ENCODE measurements at places on chromosomes 12 and 14. TPM values are rescaled to one million over a fixed set of nuclear protein-coding genes. Genes with fewer than 3 reads are reported as not detected.

The MANSC1 gene
- 0.27 TPM for total RNA-seq

The ART4 gene
- not detected for total RNA-seq

The TEX52 gene
- 0.35 TPM for total RNA-seq

DNA sequence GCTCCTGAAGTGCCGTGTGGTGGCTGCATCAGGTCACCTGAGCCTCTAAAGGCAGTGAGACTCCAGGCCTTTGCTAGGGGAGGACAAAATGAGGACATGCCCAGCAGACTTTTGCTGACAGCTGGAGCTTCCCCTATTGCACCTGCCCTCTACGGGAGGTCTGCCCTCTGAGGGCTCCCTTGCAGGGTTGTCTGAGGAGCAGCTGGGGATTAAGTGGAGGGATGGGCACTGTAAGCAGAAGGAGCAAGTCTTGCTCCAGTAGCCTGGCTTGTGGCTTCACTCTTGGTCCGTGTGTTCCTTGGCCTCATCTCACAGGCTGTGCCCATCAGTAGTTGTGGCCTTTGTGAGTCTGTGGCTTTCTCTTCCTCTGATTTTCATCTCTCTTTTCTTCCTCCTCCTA lies 66.9 kb upstream of the NRXN3 start:
- no peaks in the 10 kb centered on the region for H3K36me3 ChIP-seq
- peaks cover 5% of the 10 kb centered on the region for H3K27me3 ChIP-seq
- H3K4me1 ChIP-seq = no peaks in the 10 kb centered on the region
- no peak overlapping the region for H3K4me3 ChIP-seq
- H3K27ac ChIP-seq = no peak overlapping the region
- no peak for DNase-seq

DNA sequence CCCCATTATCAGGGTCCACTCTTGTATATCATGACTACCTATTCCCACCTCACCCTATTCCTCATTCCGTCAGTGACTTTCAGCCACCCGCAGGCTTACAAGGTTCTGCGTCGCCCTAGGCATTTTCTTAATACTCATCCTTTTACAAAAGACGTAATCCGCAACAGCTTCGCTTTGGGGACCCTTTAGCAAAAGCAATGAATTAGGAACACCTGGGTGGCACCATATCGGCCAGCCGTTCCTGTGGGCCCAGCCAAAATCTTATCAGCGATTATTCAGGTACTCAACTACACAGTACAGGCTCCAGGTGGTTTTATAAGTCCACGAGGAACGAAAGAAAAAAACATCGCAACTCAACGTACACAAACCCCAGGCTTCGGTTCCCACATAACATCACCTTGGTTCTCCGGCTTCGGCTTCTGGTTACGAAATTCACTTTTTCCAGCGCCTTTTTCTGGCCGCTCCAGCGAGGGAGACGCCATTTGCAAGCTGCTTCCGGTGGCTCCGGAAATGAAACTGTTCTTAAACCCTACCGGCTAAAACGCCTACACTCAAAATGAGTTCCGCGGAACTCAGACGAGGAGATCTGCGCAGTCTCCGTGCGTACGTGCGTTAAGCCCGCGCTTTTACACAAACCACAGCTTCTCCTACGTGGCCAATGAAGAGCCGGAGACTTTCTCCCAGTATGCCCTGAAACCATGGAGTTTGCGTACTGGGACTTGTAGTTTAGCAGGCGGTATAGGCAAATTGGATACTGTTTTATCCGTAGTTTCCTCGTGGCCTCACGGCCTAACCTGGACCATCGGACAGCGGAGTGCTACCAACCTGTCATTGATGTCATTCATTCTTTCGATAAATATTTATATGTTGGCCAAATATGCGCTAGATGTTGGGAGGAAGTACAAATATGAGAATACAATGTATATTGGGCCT lies at the start of gene KRR1:
Gene KRR1 (minus strand): TSS at position 494 of the 933 bp plus-strand sequence. CDS start 12 bp downstream, at position 482.
- peak; percentile 95 for DNase-seq
- peak within 1 kb of the TSS; percentile 98 for H3K27ac ChIP-seq
- no peaks in the 10 kb centered on the region for H3K27me3 ChIP-seq
- H3K4me1 ChIP-seq = peaks cover 33% of the 10 kb centered on the region
- H3K36me3 ChIP-seq = peaks cover 19% of the 10 kb centered on the region

DNA sequence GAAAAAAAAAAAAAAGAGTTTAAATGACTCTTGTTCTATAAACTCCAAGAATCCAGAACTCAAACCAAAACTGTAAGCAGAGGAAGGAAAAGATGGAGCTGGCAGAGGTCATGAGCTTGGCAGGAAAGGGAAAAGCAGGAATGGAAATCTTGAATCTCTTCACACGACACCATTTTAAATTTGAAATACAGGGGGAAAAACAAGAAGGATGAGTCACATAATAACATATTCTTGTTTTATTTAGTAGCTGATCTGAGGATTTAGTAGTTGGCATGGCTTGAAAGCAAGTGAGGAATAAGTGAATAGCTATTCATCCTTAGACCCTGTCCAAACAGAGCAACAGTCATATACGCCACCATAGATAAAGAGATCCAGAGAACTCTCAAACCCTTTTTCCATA lies 35.0 kb downstream of the EPS8 start:
- H3K4me3 ChIP-seq = no peak overlapping the region
- no peak overlapping the region for H3K27ac ChIP-seq
- H3K36me3 ChIP-seq = no peaks in the 10 kb centered on the region
- H3K4me1 ChIP-seq = no peaks in the 10 kb centered on the region
- peaks cover 11% of the 10 kb centered on the region for H3K27me3 ChIP-seq

GRCh38 chr12:92552412-92553108 lies 150.2 kb upstream of the PLEKHG7 start:
- no peak overlapping the region for H3K27ac ChIP-seq
- no peaks in the 10 kb centered on the region for H3K27me3 ChIP-seq
- H3K4me1 ChIP-seq = peaks cover 33% of the 10 kb centered on the region
- no peak overlapping the region for H3K4me3 ChIP-seq
- peaks cover 21% of the 10 kb centered on the region for H3K36me3 ChIP-seq

DNA sequence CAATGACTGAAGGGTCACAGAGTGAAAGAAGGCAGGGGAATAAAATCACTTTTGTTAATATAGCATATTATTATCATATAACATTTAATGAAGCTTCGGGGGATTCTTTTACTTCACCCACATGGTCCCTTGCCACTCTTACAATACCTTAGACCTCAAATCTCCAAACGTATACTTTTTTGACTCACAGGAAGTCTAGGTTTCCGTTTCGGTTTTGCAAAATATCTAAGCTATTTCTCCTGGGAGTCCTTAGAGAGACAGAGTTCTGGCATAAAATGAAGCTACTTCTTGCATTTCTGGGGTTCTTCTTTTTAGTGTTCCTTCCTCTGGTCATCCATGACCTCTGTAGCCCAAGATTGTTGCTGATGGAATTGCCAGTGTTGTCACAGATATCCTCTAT lies 590.5 kb upstream of the ATP2B1 start:
- peak overlapping the region; percentile 67 for H3K4me3 ChIP-seq
- H3K27ac ChIP-seq = peak overlapping the region; percentile 79
- peaks cover 18% of the 10 kb centered on the region for H3K4me1 ChIP-seq
- no peaks in the 10 kb centered on the region for H3K36me3 ChIP-seq
- H3K27me3 ChIP-seq = peaks cover 13% of the 10 kb centered on the region
- peak; percentile 16 for DNase-seq

DNA sequence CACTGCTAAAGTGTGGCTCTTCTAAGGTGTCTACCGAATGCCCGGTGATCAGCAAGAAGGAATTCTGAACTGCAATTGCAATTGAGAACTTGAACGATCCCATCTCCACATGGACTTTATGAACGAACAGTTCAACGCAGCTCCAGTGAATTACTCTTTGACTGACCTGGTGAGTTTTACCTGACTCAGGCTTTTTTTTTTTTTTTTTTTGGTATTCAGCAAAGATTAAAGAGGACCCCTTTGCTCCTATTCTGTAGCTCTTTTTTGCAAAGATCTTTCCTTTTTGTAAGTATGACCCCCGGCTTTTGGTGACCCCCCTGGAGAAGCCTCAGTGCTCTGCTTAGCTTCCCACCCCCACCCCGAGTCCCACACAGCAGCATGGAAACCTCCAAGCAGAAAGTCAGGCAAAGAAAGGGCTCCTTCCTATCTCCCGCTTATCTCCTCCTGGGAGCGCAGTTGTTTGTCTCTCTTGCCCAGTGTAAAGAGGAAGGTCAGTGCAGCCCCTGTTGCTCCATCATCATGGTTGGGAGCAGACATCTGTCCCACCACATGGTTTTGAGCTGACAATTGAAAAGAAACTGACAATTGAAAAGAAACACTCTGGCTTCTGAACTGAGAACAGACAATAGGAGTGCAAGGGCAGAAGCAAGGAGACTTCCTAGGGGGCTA lies 72.1 kb upstream of the DIO3 start:
- H3K36me3 ChIP-seq = no peaks in the 10 kb centered on the region
- H3K27me3 ChIP-seq = peaks cover 20% of the 10 kb centered on the region
- H3K27ac ChIP-seq = no peak overlapping the region
- no peaks in the 10 kb centered on the region for H3K4me1 ChIP-seq

DNA sequence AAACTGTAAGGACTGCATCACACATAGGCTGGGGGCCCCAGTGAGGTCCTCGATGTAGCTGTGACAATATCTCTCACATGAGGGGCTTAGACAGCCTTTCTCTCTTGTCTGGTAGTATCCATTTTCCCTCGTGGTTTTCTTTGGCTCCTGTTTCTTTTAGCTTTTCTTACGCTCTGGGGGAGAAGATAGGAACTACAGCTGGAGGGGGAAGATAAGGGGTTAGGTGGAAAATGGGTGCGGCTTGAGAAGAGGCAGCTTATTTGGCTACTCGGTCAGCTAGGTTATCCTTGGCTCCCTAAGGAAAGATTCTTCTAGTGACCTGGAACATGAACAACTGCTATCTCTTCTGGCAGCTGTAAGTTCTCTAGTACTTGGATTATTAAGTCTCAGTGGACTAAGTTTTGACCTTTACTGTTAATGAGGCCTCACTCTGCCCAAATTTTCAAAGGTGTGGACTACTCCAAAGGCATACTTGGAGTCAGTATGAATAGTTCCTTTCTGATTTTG lies 28.7 kb upstream of the CPNE8 start:
- H3K36me3 ChIP-seq = no peaks in the 10 kb centered on the region
- DNase-seq = no peak
- H3K27me3 ChIP-seq = no peaks in the 10 kb centered on the region
- H3K4me3 ChIP-seq = no peak overlapping the region

DNA sequence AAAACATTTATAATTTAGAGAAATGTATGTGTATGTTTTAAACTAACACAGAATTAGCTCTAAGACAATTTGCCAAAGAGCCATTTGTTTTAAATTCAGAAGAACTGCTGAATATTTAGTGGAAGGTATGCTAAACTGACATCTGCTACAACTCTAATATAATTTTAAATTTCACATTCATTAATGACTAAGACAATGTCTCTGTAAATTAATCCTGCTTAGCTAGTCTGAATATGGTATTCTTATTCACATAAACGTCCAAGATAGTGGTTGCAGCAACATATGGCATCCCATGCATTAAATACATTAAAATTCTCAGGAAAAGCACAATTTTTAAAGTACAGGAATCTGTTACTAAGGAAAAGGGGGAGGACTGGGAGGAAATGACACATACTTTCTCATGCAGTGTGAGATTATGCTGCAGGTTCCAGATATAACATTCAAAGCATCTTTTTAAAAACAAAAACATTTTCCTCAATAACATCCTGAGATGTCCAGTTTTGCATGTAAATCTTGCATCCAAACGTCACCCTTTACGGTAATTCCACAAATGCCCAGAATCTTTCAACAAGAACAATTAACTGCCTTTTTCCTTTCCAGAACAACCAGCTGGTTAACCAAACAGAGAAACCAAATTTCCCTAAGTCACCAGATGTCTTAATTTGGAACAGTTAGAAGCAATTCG lies 26.9 kb downstream of the WDR89 start:
- no peaks in the 10 kb centered on the region for H3K27me3 ChIP-seq
- H3K36me3 ChIP-seq = peaks cover 29% of the 10 kb centered on the region
- no peak overlapping the region for H3K27ac ChIP-seq
- DNase-seq = no peak

DNA sequence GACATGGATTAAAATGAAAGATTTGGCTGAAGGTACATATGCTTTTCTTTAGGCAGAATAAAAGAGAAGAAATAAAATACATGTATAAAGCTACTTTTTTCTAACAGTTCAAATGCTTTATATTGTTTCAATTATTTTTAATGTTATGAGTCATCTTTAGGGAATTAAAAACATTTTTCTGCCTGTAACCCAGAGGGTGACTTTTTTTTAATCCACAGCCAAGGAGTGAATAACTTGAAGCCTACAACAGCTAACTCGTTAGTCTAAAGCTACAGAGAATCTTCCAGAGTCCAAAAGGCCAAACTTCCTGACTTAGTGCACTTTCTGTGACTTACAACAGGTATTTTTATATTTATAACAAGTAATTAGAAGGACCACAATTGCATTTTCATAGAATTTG lies 151.6 kb downstream of the SEC23A start:
- H3K27ac ChIP-seq = no peak overlapping the region
- H3K27me3 ChIP-seq = peaks cover 5% of the 10 kb centered on the region
- H3K4me3 ChIP-seq = no peak overlapping the region
- DNase-seq = no peak
- H3K36me3 ChIP-seq = no peaks in the 10 kb centered on the region
- H3K4me1 ChIP-seq = no peaks in the 10 kb centered on the region

DNA sequence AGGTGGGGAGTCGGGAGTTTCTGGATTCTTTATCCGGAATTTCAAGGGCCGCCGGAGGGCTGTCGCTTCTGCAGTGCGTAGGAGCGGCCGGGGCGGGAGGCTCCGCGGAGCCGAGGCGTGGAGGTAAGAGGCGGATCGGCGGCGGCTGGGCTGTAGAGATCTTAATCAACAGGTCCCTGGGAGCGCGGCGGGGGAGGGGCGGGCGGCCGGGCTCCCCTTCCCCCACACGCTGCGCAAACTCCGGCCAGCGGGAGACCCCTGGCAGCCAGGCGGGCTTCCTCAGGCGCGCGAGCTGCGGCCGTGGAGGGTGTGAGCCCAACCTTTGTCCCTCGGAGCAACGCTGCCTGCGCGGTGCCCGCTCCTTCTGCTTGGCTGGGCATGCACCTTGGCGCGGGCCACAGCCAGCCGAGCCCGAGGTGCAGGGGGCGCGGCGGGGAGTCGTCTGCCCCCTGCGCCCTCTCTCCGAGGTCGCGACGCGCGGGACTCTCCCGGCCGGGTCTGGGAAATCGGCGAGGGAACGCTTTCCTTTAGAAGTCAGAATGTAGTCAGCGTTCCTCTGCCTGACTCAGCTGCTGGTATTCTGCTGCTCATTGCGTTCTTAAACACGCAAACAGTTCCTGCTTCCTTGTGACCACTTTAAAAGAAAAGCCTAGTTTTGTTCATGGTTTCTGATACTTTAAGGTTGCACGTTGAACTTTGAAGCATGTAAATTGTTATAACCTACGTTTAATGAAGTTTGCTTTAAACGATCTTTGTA lies at the start of gene PALS1:
Gene PALS1 (plus strand): TSS at position 25 of the 757 bp plus-strand sequence. CDS start 37,736 bp downstream, outside the sequence.
- peaks cover 19% of the 10 kb centered on the region for H3K27me3 ChIP-seq
- peak within 1 kb of the TSS; percentile 92 for H3K27ac ChIP-seq
- peaks cover 18% of the 10 kb centered on the region for H3K4me1 ChIP-seq
- DNase-seq = peak; percentile 39

DNA sequence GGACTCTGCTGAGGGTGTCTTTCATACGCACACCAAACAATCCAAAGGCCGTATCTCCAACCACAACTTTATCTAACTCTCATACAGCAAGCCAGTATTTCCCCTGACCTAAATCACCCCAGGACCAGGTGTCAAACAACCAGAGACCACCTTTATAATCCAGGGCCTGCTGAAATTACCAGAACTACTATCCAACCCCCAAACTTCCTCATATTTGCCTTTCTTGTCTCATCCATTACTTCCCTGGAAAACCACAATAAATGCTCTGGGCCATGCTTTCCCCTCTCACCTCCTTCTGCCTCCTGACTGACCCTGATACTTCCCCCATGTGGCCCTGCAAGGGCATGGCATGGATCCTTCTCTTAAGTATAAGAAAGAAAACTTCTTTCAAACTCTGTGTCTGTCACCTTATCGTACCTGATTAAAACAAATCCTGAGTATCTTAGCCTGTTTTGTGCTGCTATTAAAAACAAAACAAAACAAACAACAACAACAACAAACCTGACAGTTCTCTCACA lies 44.7 kb upstream of the CRACR2A start:
- no peak overlapping the region for H3K4me3 ChIP-seq
- H3K27ac ChIP-seq = no peak overlapping the region
- peaks cover 10% of the 10 kb centered on the region for H3K4me1 ChIP-seq
- no peak for DNase-seq
